Inflammatory macrophage (primary cell): ENCODE measurements at places on chromosomes 2 and 18.

- DNase-seq, result no peak
These were observed 9.9 kb downstream of the CNNM4 start for GRCh38 chr2:96770442-96771202.

- no peak for DNase-seq
These were observed 53.1 kb upstream of the GALNT5 start for GRCh38 chr2:157204401-157204800.

DNA sequence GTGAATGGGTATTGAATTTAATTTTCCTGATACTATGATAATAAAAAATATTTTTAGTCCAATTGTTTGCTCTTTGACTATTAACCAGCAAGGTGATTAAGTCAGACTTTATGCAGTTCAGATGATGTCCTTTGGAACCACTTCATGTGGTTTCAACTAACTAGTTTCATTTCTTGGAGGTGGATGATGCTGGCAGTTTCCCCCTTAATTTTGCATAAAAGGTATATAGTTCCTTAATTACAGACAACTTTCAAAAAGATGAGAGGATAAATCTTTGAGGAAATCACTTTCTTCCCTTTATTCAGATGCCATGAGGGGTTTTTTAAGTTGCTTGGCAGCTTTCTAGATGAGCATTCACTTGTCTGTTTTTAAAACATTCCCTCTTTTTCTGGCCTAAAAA is 223.1 kb downstream of the PHLPP1 start:
- DNase-seq, result no peak

- no peak for DNase-seq
These were observed 600.6 kb downstream of the RNF144A start for GRCh38 chr2:7517851-7518250.

GRCh38 chr2:10438688-10439087 is 9.4 kb downstream of the ODC1 start:
- no peak for DNase-seq

- peak; percentile 92 for DNase-seq
These were observed 86.8 kb downstream of the RBMS1 start for GRCh38 chr2:160406591-160407392.

- DNase-seq, result no peak
These were observed 1148.1 kb upstream of the FANCL start for GRCh38 chr2:59389240-59389639.

- no peak for DNase-seq
These were observed 1195.1 kb upstream of the CHAC2 start for GRCh38 chr2:52572469-52572894.

GRCh38 chr18:11871501-11871900 is 20.3 kb downstream of the CHMP1B start:
- DNase-seq, result no peak

DNA sequence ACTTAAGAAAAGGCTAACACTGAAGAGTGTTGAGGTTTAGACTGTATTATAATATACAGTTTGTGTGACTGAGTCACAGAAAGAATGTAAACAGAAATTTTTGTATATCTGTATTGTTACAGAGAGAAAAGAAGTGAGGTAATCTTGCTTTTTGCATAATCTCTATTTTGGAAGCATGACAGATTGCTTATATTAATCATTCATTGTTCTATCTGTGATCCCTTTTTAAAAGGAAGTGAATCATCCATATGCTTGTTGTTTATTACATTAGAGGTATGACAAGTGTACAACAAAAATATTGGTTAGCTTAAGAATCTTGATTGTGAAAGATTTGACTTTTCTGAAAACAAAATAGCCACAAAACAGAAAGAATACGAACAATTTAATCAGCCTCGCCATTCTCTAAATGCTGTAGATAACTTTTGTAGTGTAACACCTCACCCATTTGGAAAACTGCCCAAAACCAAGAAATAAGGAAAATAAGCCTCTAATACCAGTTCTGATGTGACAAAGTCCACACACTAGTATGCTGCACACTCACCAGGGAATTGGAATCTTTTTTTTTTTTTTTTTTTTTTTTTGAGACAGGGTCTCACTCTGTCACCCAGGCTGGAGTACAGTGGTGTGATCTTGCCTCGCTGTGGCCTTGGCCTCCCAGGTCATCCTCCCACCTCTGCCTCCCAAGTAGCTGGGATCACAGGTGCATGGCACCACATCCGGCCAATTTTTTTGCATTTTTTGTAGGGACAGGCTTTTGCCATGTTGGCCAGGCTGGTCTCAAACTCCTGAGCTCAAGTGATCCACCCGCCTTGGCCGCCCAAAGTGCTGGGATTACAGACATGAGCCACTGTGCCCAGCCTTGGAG is 91.5 kb upstream of the LPIN2 start:
- DNase-seq, result peak; percentile 70

GRCh38 chr18:44232500-44232899 is 448.2 kb upstream of the SETBP1 start:
- no peak for DNase-seq

- DNase-seq, result no peak
These were observed 36.8 kb upstream of the TRAPPC8 start for GRCh38 chr18:31979714-31980113.

GRCh38 chr2:7358865-7359447 is 441.7 kb downstream of the RNF144A start:
- DNase-seq, result peak; percentile 9

DNA sequence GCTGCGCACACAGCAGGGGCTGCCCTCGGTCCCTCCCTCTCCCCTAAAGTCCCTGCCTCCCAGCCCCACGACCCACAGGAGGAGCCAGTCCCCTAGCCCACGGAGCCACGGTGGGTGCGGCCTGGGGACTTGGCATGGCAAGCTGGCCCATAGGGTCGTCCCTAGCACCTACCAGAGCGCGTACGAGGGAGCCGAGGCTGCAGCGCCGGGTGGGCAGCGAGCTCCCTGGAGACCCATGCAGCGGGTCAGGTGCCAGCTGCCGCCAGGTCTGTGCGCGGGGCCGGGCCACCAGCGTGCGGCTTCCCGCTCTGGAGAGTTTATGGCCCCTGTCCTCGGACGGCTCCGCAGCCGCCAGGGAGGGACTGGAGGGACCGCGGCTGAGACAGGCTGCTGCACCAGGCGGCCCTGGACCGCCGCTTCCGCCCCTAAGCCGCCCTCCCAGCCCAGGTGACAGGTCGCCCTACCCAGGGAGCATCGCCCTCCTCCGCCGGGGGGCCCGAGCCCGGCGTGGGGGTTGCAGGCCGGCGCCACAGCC is 273.6 kb downstream of the CCDC74A start:
- DNase-seq, result no peak

- peak; percentile 6 for DNase-seq
These were observed at the start of gene VWC2L for GRCh38 chr2:214410918-214411554. Gene VWC2L, plus strand, starts transcription at chr2:214411054. Its CDS starts 3,140 bp downstream, at chr2:214414194.

- DNase-seq, result peak; percentile 36
These were observed 62.3 kb upstream of the ITGA4 start for GRCh38 chr2:181394741-181395437.

GRCh38 chr2:119255760-119256581 is 32.3 kb downstream of the STEAP3 start:
- DNase-seq, result no peak

DNA sequence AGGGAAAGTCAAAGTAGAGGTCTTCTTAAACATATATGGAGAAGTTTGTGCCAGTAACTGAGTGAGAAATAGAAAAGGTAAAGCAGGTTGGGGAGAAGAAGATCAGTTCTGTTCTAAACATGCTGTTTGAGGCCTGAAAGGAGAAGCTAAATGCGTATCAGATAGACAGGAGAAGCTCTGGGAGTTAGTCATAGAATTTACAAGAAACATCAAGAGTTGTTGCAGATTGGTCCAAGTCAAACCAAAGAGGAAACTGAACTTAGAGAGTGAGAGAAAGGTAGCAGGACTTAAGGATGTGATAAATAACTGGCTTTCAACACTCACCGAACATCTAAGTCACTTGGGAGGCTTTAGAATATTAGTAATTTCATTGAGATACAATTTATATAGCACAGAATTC is 29.2 kb upstream of the CERS6 start:
- DNase-seq, result no peak

- DNase-seq, result peak; percentile 72
These were observed 7.6 kb upstream of the PLB1 start for GRCh38 chr2:28488083-28488830.

DNA sequence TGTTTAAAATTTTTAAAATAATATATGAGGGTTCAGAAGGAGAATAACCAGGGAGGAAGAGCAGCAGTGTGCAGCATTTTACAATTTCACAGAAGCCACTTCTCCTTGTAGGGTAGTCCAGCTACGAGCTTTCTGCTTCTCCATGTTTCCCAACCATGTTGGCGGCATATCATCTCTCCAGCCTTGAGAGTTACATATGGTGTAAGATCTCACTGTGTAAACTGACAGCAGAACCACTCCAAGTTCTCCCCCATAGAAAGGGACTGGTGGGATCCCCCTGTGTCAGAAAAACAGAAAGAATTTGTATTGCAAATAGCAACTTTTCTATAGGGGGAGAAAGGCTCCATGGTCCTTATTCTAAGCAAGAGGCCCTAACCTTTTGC is 266.8 kb upstream of the ACVR2A start:
- DNase-seq, result no peak

- DNase-seq, result no peak
These were observed 34.0 kb downstream of the CRIM1 start for GRCh38 chr2:36389577-36389976.

- DNase-seq, result peak; percentile 8
These were observed 21.6 kb downstream of the FBXO36 start for GRCh38 chr2:229943770-229944449.

- DNase-seq, result no peak
These were observed 83.6 kb downstream of the VRK2 start for GRCh38 chr2:58130238-58130637.

DNA sequence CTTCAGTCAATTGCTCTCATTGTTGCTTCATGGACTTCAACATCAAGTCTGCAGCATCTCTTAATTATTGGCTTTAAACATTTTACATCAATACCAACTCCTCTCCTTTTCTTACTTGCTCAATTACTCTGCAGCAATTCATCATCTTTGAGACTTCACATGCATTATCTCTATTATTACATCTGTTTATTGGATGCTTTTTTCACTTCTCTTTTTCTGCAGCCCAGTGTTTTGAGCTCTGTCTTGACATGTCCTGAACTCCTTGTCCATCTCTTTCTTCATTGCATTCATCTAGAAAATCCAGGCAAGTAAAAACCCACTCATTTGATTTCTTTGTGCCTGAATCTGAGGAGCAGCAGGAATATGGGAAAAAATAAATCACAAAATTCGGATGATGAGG is 647.9 kb downstream of the PLCL1 start:
- no peak for DNase-seq

GRCh38 chr2:51103205-51103604 is 71.3 kb upstream of the NRXN1 start:
- no peak for DNase-seq

GRCh38 chr2:111617299-111618225 is 266.4 kb downstream of the ANAPC1 start:
- DNase-seq, result peak; percentile 25

- DNase-seq, result no peak
These were observed 208.1 kb downstream of the VAPA start for GRCh38 chr18:10121786-10122515.

- DNase-seq, result no peak
These were observed 18.3 kb upstream of the ANKRD53 start for GRCh38 chr2:70959851-70960832.

DNA sequence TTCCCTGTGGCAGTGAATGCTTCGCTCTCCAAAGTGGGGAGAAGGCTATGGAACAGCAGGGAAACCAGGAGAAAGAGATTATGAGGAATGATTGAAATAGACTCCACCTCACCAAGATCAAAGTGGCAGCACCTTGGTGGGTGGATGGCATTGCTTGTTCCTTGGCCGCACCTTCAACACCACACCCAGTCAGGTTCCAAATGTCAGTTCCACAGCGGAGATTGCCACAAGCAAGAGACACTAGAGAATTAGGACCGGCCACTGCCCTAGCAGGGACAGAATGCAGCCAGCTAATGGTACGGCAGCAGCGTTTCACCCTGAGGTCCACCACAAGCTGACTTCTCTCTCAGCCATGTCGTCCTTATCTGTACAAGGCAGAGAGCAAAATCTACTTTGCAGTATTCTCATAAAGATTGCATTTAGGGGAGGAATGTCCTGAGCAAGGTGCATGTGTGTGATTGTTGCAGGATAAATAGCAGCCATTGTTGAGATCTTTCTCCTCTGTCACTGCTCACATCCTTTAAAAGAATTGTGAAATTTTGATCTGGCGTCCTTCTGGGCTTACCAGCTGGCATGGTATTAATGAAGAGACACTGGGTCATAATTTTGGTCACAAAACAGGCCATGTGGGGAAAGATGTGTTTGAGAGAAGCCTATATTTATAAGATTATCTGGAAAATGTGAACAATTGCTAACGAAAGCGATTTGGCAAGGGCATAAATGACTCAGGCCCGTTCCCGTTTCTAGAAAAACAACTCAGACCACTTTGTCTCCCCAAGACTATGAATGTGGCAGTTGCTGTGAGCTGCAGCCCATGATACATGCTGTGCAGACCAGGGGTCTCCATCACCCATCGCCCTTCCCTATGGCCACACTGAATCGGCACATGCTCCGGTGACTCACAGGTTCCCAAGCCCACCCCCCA is 228.6 kb upstream of the ID2 start:
- DNase-seq, result no peak

- no peak for DNase-seq
These were observed 106.7 kb downstream of the MEIS1 start for GRCh38 chr2:66541646-66542045.

- no peak for DNase-seq
These were observed 42.8 kb downstream of the SEMA4F start for GRCh38 chr2:74696829-74697228.

DNA sequence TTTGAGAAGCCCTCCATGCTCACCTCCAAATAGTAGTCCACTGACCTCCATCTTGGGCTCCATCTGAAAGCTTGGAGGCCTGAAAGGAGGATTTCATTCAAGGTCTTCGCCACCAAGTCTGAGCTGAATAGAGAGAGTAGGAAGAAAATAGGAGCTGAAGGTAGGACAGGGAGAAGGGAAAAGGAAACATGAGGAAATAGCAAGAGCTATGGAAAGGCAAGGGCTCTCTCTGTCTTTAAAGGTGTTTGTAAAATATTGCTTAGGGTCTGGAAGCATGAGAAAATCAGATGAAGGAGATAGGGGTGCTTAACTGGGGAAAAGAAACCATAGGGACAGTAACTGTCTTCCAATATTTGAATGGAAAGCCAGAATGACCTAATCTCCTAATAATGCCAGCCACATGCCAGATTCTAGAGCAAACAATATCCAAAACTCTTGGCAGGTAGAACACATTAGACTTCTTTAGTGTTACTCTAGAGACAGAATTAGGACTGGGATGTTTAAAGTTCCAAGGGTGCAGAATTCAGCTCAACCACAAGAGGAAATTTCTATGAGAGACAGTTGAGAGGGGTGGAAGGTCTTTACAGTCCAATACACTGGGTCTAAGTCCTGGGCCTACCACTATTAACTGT is 67.4 kb downstream of the NAB1 start:
- DNase-seq, result no peak

GRCh38 chr2:72132981-72133720 is 14.5 kb downstream of the CYP26B1 start:
- no peak for DNase-seq

- no peak for DNase-seq
These were observed 60.2 kb upstream of the SPP2 start for GRCh38 chr2:233990261-233990798.

- no peak for DNase-seq
These were observed 126.0 kb upstream of the ACVR2A start for GRCh38 chr2:147718831-147719230.

- DNase-seq, result peak; percentile 43
These were observed 40.0 kb downstream of the NAPG start for GRCh38 chr18:10565835-10566234.
